ENCODE measurements at places on chromosomes 2 and 18. TPM values are rescaled to one million over a fixed set of nuclear protein-coding genes. Genes with fewer than 3 reads are reported as not detected.

- no peak overlapping the region for H3K27ac ChIP-seq
- peaks cover 33% of the 10 kb centered on the region for H3K4me1 ChIP-seq
- H3K4me3 ChIP-seq, result no peak overlapping the region
- no peaks in the 10 kb centered on the region for H3K36me3 ChIP-seq
These were observed 130.4 kb downstream of the RNF144A start for GRCh38 chr2:7047661-7048060.

- no peaks in the 10 kb centered on the region for H3K27me3 ChIP-seq
- peaks cover 49% of the 10 kb centered on the region for H3K36me3 ChIP-seq
- DNase-seq, result no peak
- H3K4me3 ChIP-seq, result no peak overlapping the region
These were observed 21.3 kb downstream of the WDSUB1 start for GRCh38 chr2:159265171-159265576.

GRCh38 chr2:47771211-47771610 lies 11.7 kb upstream of the MSH6 start:
- DNase-seq, result no peak
- H3K4me3 ChIP-seq, result no peak overlapping the region
- peaks cover 6% of the 10 kb centered on the region for H3K4me1 ChIP-seq
- H3K36me3 ChIP-seq, result no peaks in the 10 kb centered on the region

- DNase-seq, result no peak
- no peak overlapping the region for H3K4me3 ChIP-seq
- H3K27me3 ChIP-seq, result no peaks in the 10 kb centered on the region
These were observed 103.4 kb downstream of the MBD5 start for GRCh38 chr2:148124271-148124670.

DNA sequence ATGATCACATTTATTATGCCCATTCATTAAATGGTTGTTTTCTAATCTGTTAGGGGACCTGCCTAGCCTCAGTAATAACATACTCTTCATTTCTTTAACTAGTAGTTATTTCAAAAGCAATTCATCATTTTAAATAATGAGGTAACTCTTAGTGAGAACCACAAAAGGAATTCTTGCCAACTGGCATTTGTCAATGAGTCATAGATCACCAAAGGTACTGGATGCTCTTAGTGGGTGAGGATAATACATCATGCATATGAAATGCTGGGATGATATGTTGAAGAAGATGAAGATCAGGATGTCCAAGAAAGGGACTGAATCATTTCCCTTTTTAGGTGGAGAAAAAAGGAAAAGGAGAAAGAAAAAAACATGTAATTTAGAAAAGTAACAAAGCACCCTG lies 826.2 kb upstream of the DDX18 start:
- no peak overlapping the region for H3K4me3 ChIP-seq
- no peak overlapping the region for H3K27ac ChIP-seq
- H3K4me1 ChIP-seq, result no peaks in the 10 kb centered on the region

The ANKAR gene
- total RNA-seq, result 13.1 TPM

The NAT8 gene
- not detected for total RNA-seq

The APCDD1 gene
- total RNA-seq, result 0.15 TPM

Data from activated B cell treated with CpG ODN at 0.5 μM for 24 hours (primary cell).